Cerebellar nuclear complex (tissue), 1 donor: ENCODE measurements at places on chromosomes 11 and 22.

DNA sequence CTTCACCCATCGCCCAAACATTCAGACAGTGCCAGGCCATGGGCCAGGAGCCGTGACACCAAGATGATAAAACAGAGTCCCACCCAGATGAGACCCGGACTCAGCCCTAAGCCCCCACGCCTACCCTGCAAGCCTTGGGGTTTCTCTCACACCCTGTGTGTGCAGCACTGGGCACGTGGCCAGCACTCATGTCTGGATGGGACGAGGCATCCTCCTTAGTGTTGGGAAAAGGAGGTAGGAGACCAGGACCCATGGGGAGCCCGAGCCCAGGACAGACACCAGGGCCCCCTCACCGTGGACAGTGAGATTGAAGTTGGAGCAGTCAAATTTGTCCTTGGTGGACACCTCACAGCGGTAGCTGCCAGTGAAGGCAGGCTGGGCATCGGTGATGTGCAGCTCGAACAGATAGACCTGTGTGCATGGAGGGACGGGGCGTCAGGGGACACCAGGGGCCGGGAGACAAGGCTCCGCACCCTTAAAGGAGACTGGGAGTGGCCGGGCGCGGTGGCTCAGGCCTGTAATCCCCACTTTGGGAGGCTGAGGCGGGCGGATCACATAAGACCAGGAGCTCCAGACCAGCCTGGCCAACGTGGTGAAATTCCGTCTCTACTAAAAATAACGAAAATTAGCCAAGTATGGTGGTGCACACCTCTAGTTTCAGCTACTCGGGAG is 4.2 kb downstream of the MYBPC3 start:
- DNase-seq, result no peak

- DNase-seq, result no peak
Observed at GRCh38 chr11:81658722-81659121, 1074.9 kb downstream of the FAM181B start.

DNA sequence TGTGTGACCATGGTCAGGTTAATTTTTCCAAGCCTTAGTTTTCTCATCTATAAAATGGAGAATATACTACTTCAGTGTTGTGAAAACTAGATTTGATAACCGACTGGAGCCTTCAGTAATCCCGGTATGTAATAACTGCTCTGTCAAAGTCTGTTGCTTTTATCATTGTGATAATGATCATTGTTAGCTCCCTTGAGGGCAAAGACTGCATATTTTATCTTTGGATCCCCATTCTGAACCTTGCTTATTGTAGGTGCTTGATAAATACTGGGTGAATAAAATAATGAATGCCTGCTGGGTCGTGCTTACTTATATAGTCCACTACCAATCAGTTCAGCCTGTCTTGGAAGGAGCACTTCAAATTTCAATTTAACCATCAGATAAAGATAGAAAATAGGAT is 105.3 kb downstream of the ARFGAP2 start:
- no peak for DNase-seq

GRCh38 chr11:57800444-57801182 is 39.0 kb downstream of the CTNND1 start:
- peak; percentile 33 for DNase-seq

- DNase-seq, result no peak
Observed at GRCh38 chr11:122804161-122804560, 34.1 kb upstream of the CRTAM start.

- DNase-seq, result no peak
Observed at GRCh38 chr22:35208003-35208402, 49.3 kb upstream of the HMGXB4 start.

- DNase-seq, result no peak
Observed at GRCh38 chr11:4551346-4551979, 6.5 kb downstream of the OR52M1 start.

- no peak for DNase-seq
Observed at GRCh38 chr11:15141381-15141780, 26.7 kb downstream of the INSC start.

- DNase-seq, result no peak
Observed at GRCh38 chr11:62702246-62702645, 5.0 kb downstream of the BSCL2 start.

DNA sequence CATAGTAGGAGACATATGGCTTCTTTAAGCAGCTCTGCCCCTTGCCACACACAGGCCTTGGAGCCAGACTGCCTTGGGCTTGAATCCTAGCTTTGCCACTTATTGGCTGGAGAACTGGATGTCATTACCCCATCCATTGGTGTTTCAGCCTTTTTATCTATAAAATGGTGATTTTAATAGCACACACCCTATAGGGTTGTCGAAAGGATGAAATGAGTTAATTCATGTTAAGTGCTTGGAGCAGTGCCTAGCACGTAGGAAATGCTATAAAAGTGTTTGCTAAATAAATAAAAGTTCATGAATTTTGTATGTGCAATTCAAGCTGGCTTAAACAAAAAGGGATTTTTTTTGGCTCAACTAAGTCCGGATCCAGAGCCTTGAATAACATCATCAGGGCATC is 120.7 kb downstream of the TIMP3 start:
- DNase-seq, result no peak

- DNase-seq, result no peak
Observed at GRCh38 chr22:23285734-23286133, 105.4 kb downstream of the BCR start.

- peak; percentile 1 for DNase-seq
Observed at GRCh38 chr11:40293655-40294348, 1165.7 kb downstream of the LRRC4C start.

- DNase-seq, result no peak
Observed at GRCh38 chr22:45626198-45626651, 45.4 kb upstream of the ATXN10 start.

DNA sequence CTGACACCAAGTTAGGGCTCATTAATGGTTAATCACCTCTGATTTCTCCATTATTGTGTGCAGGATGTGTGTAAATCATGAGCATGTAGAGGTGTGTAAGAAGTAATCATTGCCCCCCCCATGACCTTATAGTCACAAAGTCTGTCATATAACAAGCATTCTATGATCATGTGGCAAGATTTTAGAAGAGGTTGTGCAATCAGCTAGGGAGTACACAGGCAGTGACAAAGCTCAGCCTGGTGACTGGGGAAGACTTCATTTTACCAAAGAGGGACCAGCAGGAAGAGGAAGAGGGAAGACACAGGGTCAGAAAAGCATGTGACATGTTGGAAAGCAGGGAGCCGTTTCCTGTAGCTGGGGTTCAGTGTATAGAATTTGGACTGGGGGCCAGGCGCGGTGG is 176.5 kb upstream of the LARGE1 start:
- no peak for DNase-seq

GRCh38 chr22:22109693-22110466 is 127.3 kb upstream of the TOP3B start:
- DNase-seq, result no peak

- no peak for DNase-seq
Observed at GRCh38 chr11:126307706-126308105, 3.8 kb downstream of the DCPS start.

- no peak for DNase-seq
Observed at GRCh38 chr11:86408845-86409244, 34.2 kb downstream of the CCDC81 start.

GRCh38 chr22:47196166-47196849 is 433.9 kb downstream of the TBC1D22A start:
- no peak for DNase-seq

GRCh38 chr11:60868682-60869450 is 1.5 kb downstream of the ZP1 start:
- no peak for DNase-seq

DNA sequence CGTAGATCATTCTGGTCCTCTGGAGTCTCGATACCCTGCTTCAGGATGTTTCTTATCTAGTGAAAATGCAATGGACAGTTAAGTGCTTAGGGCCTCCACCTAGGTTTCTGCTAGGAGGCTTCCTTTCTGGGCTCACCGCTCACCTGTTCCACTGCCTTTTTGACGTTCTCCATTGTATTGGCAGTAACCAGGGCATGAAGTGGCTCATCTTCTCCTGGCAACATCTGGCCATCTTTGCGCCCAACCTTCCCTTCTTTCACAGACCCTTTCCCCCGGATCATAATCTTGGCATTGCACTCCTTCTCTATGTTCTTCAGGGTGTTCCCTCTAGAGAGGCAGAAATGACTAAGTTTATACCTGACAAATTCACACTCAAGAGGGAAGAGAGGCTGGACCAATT is 9.1 kb downstream of the SF1 start:
- DNase-seq, result no peak

DNA sequence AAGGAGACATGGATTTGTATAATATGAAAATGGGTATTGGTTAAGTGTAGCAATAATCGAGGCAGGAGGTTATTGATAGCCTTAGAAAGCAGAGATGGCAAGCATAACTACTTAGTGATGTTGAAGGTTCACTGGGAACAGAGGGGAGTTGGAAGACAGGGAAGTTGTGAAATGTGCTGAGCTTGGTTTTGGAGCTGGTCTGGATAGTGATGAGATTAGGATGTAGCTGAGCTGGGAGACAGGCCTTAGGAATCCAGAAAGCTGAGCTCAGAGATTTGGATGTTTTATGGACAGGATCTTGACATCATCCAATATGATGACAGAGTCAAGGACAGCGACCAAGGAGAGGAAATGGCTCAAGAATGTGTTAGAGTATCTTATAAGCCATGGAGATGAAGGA is 113.1 kb downstream of the ARHGAP42 start:
- no peak for DNase-seq

GRCh38 chr11:37504060-37504611 is 906.1 kb upstream of the RAG2 start:
- no peak for DNase-seq

- DNase-seq, result no peak
Observed at GRCh38 chr11:18371279-18371678, 23.1 kb upstream of the LDHA start.

DNA sequence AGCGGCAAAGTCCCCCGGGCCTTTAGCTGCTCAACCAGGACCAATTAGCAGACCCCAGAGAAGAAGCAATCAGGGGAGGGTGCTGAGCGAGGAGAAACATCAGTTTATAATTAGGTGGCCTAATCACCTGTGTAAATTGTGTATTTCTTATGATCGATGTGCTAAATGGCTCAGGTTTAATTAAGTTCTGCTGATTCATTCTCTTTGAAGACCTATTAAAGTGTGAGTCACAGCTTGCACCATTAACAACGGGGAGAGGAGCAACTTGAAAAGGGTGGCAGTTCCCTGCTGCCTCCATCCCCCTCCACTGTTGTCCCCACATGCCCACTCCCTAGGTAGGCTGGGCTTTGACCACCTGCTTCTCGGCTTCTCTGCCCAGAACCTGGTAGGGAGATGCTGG is 10.7 kb downstream of the ISX start:
- no peak for DNase-seq

GRCh38 chr22:50248196-50249081 is 2.6 kb downstream of the HDAC10 start:
- DNase-seq, result no peak

DNA sequence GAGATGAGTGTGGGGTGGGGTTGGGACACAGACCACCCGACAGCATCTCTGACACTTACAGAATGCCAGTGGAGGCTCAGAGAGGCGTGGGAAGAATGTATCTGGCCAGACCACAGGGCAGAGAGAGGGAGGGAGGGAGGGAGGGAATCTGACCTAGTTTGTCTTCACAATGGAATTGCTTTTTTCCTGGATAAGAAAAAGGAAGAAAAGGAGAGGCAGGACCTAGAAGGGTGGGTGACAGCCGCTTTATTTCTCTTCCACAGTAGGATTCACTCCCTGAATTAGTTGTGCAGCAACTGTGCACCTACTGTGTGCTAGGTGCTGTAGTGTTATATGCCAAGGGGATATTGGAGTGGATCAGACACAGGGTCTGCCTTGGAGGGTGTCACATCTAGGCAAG is 3.7 kb downstream of the KCNK4 start:
- no peak for DNase-seq
